ENCODE measurements at places on chromosomes 6 and 20.

GRCh38 chr6:21914121-21914973, 320.8 kb downstream of the SOX4 start:
- peak; percentile 3 for DNase-seq

- DNase-seq = no peak
Observed at GRCh38 chr6:70277470-70277869, 25.4 kb downstream of the COL9A1 start.

DNA sequence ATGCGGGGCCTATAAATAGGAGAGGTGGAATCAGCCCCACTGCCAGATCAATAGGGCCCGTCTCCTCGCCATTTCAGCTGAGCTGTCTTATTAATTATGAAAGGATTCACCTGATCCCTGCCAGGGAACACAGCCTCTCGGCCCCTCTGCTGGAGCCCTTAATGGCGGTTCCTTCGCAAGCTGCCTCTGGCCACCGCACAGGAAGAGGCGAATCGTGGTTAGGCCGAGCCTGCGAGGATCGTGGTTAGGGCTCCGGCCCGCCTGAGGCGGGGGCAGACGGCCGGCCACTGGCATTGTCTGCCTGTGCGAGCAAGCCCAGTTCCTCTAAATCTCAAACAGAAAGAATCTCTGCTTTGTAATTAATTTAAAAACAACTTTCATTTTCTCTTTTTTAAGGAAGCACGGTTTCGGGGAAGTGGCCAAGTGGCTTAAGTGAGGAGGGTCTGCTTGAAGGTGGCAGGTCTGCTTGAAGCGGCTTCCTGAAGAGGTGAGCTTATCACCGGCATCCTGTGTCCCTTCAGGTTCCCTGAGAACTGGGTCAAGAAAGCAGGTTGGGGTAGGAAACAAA, 9.2 kb downstream of the NRN1 start:
- no peak for DNase-seq

DNA sequence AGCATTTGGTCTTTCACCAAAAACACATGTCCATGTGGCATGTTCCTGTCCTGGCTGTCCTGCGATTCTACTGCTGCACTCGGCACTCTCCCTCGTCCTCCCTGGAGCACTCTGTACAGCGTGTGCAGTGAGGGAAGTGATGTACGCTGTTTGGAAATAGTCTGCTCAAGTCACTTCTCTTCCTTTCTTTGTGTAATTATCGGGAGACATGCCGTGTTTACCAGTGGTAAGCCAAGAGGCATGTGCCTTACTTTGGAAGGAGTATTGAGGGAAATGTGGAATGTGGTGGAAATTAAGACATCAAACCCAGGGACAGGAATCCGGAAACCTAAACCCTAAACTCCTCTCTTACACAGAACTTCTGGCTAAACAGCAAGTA, 268.5 kb upstream of the FOXQ1 start:
- no peak for DNase-seq

DNA sequence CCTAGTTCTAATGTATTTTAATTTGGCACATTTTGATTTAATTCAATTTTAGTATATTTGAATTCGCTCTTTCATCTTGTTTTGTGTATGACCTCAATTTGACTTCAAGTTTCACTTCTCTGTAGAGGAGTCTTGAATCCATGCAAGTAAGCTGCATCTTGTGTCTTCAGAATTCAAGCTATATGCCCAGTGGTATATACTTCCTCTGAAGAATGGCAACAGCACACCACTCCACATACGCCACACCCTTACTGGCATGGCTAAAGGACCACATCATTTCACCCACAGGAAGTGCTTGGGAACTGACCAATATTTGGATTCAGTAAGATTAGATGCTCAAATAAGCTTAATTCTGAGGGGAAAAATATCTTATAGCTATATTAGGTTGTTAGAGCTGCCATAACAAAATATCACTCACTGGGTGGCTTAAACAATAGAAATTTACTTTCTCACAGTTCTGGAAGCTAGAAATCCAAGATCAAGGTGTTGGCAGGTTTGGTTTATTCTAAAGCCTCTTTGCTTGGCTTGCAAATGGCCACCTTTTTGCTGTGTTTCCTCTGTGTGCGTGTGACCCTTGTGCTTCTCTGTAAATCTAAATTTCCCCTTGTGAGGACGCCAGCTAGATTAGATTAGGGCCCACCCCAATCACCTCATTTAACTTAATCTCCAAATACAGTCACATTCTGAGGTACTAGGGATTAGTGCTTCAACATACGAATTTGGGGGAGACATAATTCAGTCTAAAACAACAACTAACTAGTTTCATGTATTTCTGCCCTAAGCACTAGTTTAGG, 2.8 kb upstream of the ASF1A start:
- DNase-seq = no peak

- no peak for DNase-seq
Observed at GRCh38 chr6:46645265-46645664, 7.4 kb downstream of the CYP39A1 start.

- no peak for DNase-seq
Observed at GRCh38 chr6:135638108-135638507, 140.6 kb upstream of the AHI1 start.

- DNase-seq = no peak
Observed at GRCh38 chr6:7939864-7940228, 29.3 kb upstream of the TXNDC5 start.

DNA sequence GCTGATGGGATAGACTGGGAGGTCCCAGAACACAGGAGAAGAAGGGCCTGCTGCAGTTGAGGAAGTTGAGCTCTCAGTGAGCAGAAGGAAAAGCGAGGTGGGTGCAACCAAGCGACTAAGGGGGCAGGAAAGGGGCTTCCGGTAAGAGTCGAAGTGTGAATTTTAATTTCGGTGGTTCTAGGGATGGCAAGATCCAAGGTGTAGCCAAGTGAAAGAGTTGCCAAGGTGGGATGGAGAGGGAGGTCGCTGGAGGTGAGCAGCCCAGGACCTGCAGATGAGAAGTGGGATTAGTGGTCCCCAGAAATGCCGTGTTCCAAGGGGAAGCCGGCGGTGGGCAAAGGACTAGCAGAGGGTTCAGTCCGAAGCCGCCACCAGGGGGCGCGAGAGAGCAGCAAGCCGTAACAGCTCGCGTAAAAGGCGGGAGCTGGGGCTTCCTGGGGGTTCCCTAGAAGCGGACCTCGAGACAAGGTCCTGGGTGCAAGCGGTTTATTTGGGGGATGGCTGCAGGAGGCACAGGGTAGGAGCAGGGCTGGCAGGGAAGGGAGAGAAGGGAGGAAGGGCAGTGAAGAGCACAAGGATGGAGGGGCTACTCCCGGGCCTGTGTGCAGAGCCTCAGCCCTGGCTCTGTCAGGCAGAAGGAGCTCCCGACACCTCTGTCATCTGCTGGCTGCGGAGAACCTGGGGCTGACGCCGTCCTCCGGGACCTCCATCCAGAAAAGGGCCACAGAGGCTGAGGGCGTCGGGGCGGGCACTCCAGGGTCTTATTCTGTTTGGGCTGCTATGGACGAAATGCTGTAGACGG, 103.6 kb downstream of the PAX1 start:
- no peak for DNase-seq

- no peak for DNase-seq
Observed at GRCh38 chr20:37755665-37756064, 61.8 kb downstream of the CTNNBL1 start.

DNA sequence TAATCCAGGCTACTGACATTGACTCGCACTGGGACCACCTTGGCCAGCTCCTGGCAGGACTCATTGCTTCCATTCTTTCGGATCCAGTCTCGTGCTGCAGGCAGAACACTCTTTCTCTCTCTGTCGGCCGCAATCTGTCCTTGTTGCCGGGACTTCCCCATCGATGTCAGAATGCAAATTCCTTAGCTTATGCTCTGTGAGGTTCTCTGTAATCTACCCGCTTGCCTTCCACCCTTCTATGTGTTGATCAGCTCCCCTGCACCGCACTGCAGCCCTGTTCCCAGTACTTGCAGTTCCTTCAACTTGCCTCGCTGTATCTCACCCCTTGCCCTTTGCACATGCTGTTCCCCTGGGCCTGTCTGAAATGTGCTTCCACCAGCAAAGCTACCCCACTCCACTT, 182.0 kb downstream of the PHACTR1 start:
- no peak for DNase-seq

DNA sequence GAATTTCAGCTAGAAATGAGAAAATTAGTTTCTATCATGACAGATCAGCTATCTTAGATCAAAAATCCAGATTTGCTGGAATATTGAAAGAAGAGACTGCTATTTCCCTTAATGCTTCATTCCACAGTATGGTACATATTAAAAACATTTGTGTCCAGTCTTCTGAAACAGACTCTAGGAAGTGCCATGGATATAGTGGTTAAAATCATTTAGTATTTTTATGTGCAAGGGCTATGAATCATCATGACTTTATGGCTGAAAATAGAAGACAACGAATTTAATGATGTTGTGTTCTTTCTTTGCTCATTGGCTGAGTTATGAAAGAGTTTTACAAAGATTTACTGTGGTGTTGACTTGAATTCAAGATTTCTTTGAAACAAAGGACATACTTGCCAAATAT, 146.6 kb downstream of the ANKRD60 start:
- no peak for DNase-seq

- no peak for DNase-seq
Observed at GRCh38 chr6:140988780-140989179, 1143.9 kb upstream of the GJE1 start.

GRCh38 chr6:69063401-69063800, 428.3 kb downstream of the ADGRB3 start:
- DNase-seq = no peak

DNA sequence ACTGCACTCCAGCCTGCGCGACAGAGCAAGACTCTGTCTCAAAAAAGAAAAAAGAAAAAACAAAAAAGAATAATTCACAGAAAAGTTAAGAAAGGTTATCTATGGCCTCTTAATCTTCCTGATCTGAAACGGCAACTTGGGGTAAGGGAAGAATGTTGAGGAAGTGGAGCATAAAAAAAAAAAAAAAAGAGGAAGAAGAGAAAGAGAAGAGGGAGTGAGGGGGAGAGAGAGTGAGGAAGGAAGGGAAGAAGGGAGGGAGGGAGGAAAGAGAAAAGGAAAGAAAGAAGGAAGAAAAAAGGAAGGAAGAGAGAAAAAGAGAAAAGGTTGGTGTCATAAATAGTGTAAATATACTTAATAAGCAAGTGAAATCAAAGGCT, 68.9 kb upstream of the NCOA3 start:
- DNase-seq = no peak

DNA sequence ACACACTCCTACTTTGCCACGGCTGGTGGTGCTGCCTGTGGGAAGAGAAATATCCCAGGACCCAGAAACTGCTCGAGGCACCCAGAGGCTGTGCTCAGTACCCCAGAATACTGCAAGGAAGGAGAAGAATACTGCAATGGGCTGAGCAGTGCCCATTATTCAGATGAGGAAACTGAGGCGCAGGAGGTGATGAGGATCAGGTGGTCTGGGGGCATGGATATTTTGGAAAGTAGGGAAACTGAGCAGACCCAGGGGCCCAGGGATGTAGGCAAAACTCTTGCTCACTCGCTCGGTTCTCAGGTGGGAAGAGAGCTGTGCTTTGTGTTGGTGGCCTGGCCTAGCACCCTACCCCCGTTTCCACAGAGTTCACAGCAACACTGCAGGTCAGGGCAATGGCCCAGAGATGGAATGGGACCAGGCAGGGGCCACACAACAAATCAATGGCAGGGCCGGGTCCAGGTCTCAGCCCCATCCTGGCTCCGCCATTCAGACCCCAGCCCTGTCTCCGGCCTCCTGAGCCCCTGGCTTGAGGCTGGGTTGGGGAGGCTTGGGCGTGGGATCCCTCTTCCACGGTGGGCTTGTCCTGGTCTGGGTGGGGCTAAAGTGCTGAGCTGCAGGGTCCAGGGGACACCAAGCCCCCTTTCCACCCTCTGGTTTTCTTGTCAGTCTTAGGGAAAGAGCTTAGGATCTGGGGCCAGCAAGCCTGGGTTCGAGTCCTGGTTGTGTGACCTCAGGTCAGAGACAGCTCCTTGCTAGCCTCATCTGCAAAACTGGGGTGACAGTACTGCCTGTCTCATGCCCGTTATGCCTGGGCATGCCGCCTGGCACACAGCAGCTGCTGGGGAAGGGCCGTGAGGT, 33.9 kb downstream of the SUN5 start:
- DNase-seq = no peak

DNA sequence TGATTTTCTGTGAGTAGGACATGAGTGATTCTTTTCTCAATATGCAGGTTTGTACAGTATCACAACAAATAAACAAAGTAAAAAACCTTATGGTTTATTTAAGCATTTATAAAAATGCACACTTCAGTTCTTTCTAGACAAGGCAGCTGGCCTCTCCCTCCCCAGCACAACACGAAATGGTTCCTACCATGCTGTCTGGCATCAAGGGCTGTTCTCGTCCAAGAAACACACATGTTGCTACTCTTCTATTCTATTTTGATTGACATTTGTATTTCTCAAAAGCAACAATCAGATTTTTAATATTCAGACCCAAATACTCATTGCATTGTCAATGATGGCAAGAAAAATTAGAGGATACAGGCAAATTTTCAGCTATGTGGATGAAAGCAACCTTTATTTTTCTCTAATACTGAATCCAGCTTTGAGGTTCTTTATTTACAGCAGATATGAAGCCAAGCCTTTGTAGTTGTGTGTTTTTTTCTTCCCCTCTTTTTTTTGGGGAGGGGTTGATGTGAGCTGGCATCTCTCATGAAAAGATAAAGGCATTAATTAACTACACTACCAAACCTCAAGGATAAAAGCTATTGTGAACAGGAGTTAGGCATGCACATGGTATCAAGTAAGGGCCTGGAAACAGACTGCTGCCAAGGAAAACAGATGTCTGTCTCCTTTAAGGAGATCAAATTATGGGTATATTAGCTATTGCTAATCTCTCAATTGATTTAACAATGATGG, 96.4 kb upstream of the PREP start:
- no peak for DNase-seq

DNA sequence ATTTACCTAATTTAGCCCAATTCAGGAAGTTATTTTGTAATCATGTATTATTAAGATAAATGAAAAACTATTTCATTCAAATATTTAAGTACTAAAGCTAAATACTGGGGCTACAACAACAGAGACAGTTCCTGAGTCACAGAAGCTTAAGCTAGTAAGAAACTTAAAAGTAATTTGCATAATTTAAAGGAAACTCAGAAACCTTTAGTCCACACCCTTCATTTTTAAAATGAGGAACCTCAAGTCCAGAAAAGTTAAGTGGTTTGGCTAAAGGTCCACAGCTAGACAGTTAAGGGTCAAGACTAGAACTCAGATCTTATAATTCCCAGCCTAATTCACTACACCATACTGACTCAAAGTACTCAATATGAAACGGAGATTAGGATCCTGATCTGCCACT, 7.2 kb downstream of the LMBRD1 start:
- no peak for DNase-seq

All from CD4-positive, alpha-beta T cell treated with Interleukin-6 at 100 ng/mL for 8 hours (primary cell).